ENCODE measurements at places on chromosomes 1 and 21.

DNA sequence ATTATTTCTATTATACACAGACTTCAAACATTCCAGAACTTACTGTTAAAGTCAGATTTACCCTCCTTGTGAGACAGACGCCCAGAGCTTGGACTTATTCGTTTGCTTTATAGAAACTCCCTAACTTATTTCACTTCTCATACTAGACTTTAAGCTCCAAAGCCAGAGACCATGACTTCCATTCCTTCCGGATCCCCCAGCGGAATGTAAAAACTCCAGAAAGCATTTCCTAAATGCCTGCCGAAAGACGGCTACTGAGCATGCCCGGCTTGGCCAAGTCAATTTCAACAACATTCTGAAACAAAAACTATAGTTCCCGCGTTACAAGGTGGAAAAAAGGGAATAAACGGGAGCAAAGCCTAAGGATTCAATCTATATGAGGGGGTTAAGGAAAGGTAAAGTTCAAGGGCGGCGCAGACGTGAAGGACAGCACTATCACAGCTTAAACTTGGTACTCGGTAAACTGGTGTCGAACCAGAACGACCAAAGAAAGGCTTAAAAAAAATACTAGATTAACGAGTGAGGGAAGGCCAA is 1.1 kb downstream of the USP48 start:
- DNase-seq: peak; percentile 28

DNA sequence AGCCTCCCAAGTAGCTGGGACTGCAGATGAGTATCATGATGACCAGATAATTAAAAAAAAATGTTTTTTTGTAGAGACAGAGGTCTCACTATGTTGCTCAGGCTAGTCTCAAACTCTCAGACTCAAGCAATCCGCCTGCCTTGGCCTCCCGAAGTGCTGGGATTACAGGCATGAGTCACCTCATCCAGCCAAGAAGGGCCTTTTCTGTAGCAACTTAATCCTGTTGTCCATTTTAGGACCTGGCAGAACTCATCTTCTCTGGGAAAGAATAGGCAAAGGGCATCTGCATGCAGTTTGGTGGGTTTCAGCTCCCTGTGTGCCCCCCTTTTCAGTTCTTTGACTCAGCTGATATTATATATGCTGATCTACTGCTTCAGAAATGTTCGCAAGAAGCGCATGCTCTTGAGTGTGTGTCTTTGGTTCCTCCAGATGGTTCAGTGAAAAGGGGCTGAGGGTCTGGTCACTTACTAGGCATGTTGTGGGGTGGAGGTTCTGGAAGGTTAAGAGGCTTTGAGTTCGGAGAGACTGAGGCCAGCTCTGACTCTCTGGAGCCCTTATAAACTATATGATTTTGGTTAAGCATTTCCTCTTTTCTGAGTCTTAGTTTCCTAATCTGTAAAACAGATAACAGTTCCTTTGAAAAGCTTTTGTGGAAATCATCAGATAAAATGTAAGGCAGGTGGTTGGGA is 19.4 kb upstream of the SRSF4 start:
- no peak for DNase-seq

GRCh38 chr1:215269955-215270354 is 187.4 kb downstream of the KCNK2 start:
- DNase-seq: no peak

- no peak for DNase-seq
Measured at GRCh38 chr1:185929776-185930175, 195.6 kb downstream of the HMCN1 start.

- peak; percentile 99 for DNase-seq
Measured at GRCh38 chr1:200379432-200379757, 30.4 kb downstream of the ZNF281 start.

- DNase-seq: no peak
Measured at GRCh38 chr1:226920446-226920894, 19.6 kb upstream of the COQ8A start.

- DNase-seq: peak; percentile 23
Measured at GRCh38 chr1:41918450-41919043, at the start of gene HIVEP3. Gene HIVEP3 (minus strand): TSS chr1:41918922.
